ENCODE measurements at places on chromosomes 13 and 19.
A peak's percentile ranks its signal among the peaks of the same experiment; 100 is the strongest.

GRCh38 chr13:40974460-40975407 is 44.4 kb downstream of the ELF1 start:
- no peaks in the 10 kb centered on the region for H3K36me3 ChIP-seq
- peaks cover 20% of the 10 kb centered on the region for H3K4me1 ChIP-seq
- H3K4me3 ChIP-seq = no peak overlapping the region
- DNase-seq = no peak
- H3K27me3 ChIP-seq = no peaks in the 10 kb centered on the region

DNA sequence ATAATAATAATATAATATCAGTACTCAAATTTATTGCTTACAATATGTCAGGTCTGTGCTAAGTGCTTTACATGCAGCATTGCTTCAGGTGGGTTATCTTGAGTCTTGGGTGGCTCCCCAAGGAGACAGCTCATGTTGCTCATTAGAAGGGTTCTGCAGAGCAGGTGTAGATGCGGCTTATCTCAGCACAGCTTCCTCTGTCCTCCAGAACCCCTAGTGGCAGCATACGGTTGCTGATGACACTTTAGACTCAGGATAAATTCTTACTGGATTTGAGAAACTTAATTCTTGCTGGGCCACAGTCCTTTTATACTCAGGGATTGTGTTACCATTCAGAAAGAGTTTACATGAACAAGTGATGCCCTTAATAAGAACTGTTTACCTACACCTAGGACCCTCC is 8.9 kb downstream of the COG3 start:
- H3K27me3 ChIP-seq = no peaks in the 10 kb centered on the region
- H3K4me3 ChIP-seq = no peak overlapping the region
- peaks cover under 1% of the 10 kb centered on the region for H3K36me3 ChIP-seq
- no peaks in the 10 kb centered on the region for H3K4me1 ChIP-seq

DNA sequence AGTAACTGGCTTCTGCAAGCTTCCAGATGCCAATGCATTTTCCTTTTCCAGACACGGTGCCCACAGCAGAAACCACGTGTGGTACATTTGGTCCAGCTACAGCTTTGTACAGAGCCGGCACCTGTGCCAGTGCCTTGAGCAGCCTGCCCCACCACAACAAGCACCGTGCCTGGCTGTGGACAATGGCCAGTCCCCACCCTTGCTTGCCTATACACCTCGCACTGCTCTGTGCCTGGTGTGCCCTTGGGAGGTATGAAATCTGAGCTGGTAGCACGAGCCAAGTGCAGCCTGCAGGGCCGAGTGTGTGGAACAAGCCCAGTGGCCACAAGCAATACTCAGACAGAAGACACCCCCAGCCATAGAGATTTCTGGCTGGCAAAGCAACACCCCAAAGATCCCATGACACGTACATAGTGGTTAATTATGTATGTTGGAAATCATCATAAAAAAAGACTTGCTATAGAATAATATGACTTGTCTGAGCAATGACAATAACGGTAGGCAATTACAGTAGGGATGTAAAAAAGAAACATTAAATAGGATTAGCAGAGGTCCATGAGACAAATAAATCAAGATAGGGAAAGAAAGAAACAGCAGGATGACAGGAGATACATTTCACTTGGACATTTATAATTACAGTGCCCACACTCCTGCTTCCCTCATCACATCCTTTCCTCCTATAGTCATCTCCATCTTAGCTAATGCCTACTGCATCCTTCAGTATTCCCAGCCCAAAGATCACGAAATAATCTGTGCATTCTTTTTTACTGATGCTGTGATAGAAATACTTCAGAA is 1399.5 kb downstream of the PCDH9 start:
- H3K36me3 ChIP-seq = no peaks in the 10 kb centered on the region
- no peaks in the 10 kb centered on the region for H3K27me3 ChIP-seq
- no peak for DNase-seq
- H3K4me1 ChIP-seq = no peaks in the 10 kb centered on the region

DNA sequence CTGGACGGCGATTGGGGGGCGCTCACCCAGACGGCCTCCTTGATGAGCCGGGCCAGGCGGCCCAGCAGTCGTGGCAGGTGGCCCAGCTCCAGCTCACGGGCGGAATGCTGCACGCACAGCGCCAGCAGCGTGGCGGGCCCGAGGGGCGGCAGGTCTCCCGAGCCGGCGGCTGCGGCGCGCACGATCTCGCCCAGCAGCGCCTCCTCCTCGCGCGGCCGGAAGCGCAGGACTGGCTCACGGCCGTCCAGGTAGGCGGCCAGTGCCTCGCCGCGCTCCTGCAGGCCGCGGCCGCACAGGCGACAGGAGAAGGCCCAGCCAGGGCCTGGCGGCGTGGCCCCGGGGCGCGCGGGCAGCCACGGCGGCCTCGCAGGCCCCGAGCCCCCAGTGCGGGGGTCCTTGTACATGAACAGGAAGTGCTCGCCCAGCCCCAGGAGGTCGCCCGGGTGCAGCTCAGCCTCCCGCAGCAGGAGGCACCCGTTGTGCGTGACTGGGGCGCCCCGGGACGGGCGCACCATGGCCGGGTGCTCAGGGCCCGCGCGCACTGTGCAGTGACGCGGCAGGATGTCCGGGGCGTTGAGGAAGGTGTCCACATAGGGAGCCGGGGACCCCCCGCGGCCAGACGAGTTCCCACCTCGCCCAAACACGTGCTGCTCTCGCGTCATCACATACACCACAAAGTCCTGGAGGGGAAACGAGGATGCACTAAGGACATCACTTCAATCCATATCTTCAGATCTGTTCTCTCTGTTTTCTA is 9.6 kb upstream of the MAMSTR start:
- H3K36me3 ChIP-seq = no peaks in the 10 kb centered on the region
- no peaks in the 10 kb centered on the region for H3K27me3 ChIP-seq
- H3K4me1 ChIP-seq = peaks cover 6% of the 10 kb centered on the region
- peak overlapping the region; percentile 9 for H3K4me3 ChIP-seq
- DNase-seq = no peak

DNA sequence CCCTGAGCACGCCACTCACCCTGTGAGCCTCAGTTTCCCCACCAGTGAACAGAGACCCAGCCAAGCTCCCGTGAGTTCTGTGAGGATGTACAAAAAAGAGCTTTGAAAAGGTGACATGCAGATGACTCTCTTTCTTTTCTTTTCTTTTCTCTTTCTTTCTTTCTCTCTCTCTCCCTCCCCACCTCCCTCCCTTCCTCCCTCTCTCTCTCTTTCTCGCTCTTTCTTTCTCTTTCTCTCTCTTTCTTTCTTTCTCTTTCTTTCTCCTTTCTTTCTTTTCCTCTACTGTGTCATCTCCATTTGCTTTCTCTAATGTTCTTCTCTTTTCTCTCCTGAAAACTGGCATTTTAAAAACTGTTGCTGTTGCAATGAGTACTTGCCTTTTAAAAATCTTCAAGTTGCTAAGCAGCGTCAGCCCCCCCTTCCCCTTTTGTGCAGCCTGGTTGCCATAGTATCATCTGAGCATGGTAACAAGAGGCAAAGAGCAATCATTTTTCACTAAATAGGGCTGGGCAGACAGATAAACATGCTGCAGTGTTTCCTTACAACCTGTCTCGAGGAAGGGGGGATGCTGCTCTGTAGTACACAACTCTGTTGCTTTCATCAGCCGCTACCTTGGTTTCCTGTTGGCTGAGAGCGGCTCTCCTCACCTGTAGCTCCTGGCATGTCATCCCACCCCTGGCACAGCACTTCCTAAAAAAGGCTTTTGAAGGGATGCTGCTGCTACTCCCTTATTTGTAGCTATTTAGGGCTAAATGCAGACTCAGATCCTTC is 108.7 kb upstream of the MBNL2 start:
- no peak overlapping the region for H3K4me3 ChIP-seq
- H3K27me3 ChIP-seq = no peaks in the 10 kb centered on the region

GRCh38 chr19:39193803-39194202 is 3.0 kb upstream of the NCCRP1 start:
- H3K27ac ChIP-seq = peak overlapping the region; percentile 12
- no peak overlapping the region for H3K4me3 ChIP-seq
- H3K27me3 ChIP-seq = peaks cover 17% of the 10 kb centered on the region
- peaks cover 5% of the 10 kb centered on the region for H3K4me1 ChIP-seq
- H3K36me3 ChIP-seq = no peaks in the 10 kb centered on the region

- no peaks in the 10 kb centered on the region for H3K27me3 ChIP-seq
- peaks cover 17% of the 10 kb centered on the region for H3K4me1 ChIP-seq
- H3K36me3 ChIP-seq = no peaks in the 10 kb centered on the region
- H3K27ac ChIP-seq = no peak overlapping the region
- H3K4me3 ChIP-seq = no peak overlapping the region
- DNase-seq = no peak
Measured at GRCh38 chr19:6475321-6476108, 6.1 kb downstream of the DENND1C start.

DNA sequence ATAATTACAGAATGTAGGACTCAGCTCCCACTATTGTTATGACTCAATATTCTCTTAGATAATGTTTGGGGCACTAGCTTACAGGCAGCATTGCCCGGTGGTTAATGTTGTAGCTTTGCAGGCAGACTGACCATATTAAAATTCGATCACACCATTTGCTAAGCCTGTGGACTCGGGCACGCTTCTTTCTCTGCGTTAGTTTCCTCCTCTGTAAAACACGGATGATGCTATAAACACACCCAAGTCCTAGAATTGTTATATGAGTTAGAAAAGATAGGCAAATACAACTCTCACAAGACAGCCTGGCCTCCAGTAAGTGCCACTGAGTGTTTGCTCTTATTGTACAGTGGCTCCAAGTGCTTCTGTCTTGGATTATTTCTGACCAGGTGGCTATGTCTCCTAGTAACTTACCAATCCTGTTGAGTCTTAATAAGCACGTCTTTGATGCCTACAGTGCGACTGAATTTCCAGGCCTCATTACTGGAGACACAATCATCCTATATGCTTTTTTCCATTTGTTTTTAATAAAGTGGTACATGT is 50.0 kb upstream of the ALOX5AP start:
- no peaks in the 10 kb centered on the region for H3K4me1 ChIP-seq
- no peak overlapping the region for H3K4me3 ChIP-seq
- DNase-seq = no peak
- H3K27ac ChIP-seq = no peak overlapping the region
- H3K27me3 ChIP-seq = no peaks in the 10 kb centered on the region

GRCh38 chr13:19150712-19151228 is 30.9 kb downstream of the TUBA3C start:
- no peaks in the 10 kb centered on the region for H3K27me3 ChIP-seq
- no peaks in the 10 kb centered on the region for H3K4me1 ChIP-seq
- H3K27ac ChIP-seq = no peak overlapping the region
- H3K36me3 ChIP-seq = no peaks in the 10 kb centered on the region
- H3K4me3 ChIP-seq = no peak overlapping the region

DNA sequence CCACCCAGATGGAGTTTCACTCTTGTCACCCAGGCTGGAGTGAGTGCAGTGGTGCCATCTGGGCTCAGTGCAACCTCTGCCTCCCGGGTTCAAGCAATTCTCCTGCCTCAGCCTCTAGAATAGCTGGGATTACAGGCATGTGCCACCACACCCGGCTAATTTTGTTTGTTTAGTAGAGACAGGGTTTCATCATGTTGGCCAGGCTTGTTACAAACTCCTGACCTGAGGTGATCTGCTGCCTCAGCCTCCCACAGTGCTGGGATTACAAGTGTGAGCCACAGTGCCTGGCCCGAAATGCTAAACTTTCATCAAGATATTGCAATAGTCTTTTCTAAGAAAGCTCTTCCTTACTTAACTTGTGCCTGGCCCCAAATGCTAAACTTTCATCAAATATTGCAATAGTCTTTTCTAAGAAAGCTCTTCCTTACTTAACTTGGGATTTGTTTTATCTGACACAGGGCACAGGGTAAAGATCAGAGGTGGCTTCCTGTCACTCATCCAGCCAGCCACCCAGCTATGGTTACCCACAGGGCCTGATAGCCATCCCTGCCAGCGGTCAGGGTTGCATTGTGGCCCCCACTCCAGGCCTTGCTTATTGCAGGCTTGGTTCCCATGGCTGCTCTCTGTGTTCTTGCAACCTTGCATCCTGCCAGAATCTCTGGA is 352.3 kb upstream of the TMTC4 start:
- peaks cover 5% of the 10 kb centered on the region for H3K4me1 ChIP-seq
- H3K36me3 ChIP-seq = no peaks in the 10 kb centered on the region
- H3K4me3 ChIP-seq = no peak overlapping the region
- no peaks in the 10 kb centered on the region for H3K27me3 ChIP-seq
- H3K27ac ChIP-seq = peak overlapping the region; percentile 5
- DNase-seq = no peak

DNA sequence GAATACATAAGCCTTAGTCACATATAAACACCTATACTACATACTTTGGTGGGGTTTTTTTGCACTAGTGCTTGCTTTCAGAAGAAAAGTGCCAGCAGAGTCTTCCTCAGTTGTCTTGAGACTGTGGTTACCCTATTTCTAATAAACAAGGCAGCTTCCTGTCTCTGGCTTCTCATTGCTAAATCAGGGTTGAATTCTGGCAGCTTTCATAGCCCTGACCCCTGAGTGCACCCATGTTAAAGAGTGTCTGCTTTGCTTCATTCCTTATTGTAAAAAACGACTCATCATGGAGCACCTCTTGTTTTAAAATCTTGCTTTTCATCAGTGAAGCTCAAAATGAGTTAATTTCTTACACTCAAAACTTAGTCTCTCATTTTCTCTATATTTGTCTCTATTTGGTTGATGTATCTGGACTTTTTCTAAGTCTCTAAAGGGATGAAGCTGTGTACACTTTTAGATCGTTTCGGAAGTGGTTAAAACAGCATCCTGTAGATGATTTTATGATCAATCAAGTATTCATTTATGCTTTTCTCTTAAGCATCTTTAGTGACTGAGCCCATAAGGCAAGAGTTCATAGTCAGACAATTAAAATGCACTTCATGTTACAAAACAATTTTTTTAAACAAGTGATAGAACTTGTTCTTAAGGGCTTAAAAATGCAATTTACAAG is 72.1 kb downstream of the KLF12 start:
- H3K36me3 ChIP-seq = no peaks in the 10 kb centered on the region
- H3K4me3 ChIP-seq = no peak overlapping the region
- H3K4me1 ChIP-seq = peaks cover 25% of the 10 kb centered on the region
- DNase-seq = no peak

- H3K4me3 ChIP-seq = no peak overlapping the region
- no peak overlapping the region for H3K27ac ChIP-seq
- no peaks in the 10 kb centered on the region for H3K36me3 ChIP-seq
- no peaks in the 10 kb centered on the region for H3K4me1 ChIP-seq
- no peak for DNase-seq
Measured at GRCh38 chr13:104301171-104301975, 1235.2 kb upstream of the SLC10A2 start.

DNA sequence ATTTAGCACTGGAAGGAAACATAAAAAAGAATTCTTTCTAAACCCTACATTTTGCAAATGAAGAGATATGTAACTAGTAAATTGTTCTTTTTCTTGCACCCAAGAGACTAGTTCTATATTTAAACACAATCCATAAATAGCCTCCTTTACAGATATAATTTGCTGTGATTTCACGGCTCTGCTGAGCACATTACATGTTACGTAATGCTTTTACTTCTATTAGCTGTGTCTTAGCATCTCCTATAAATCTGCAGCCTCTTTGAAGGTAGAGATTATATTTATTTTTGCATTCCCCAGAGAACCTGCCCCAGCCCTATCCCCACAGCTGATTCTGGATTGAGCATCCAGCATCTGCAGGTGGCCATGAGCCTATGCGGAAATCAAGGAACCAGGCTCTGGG is 32.2 kb downstream of the LACC1 start:
- no peak for DNase-seq
- no peak overlapping the region for H3K4me3 ChIP-seq
- H3K4me1 ChIP-seq = peaks cover 5% of the 10 kb centered on the region

GRCh38 chr13:92362717-92363116 is 863.9 kb upstream of the GPC6 start:
- no peak overlapping the region for H3K27ac ChIP-seq
- no peaks in the 10 kb centered on the region for H3K27me3 ChIP-seq
- DNase-seq = no peak
- no peaks in the 10 kb centered on the region for H3K4me1 ChIP-seq

Data from liver (tissue), 10 donors.